ENCODE measurements at places on chromosomes 12 and 14.

GRCh38 chr12:109540526-109541412, 32.5 kb downstream of the MMAB start:
- DNase-seq, result no peak

- peak; percentile 86 for DNase-seq
These were observed 29.0 kb upstream of the LUM start for GRCh38 chr12:91140026-91140931.

DNA sequence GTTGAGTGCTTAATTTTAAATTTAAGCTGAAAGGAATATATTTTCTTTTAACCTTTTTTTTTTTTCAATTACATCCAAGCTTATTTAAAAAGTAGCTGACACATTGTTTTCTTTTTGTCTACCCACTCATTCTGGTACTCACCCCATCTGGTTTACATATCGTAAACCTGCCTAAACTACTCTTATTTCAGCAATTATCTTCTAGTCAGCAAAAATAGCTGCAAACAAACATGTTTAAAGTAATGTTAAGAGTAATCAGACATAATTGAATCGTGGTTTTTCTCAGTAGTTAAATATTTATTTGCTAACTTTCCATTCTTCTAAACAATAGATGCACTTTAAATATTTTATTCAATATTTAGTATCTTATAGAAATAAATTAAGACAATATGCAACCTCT, 492.7 kb upstream of the MGAT4C start:
- no peak for DNase-seq

GRCh38 chr12:7005311-7005710, 13.0 kb downstream of the LPCAT3 start:
- no peak for DNase-seq

GRCh38 chr12:57693317-57693658, 644 bp upstream of the OS9 start:
- no peak for DNase-seq

DNA sequence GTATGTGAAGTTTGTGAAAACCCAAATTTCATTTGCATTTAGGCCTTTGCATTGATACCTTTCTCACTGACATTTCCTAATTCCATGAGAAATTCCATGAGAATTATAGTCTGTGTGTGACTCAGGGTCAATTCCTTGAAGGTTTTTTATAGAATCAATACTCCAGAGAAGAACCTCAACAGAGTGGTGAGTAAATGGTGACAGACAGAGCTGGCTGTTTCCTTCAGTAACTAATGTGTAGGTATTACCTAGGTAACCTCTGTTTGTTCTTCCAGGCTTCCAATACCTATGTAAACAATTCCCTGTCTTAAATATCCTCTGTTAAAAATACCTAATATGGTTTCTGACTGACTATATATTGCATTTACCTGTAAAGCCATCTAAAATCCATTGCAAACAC, 117.0 kb downstream of the TTC8 start:
- DNase-seq, result no peak

DNA sequence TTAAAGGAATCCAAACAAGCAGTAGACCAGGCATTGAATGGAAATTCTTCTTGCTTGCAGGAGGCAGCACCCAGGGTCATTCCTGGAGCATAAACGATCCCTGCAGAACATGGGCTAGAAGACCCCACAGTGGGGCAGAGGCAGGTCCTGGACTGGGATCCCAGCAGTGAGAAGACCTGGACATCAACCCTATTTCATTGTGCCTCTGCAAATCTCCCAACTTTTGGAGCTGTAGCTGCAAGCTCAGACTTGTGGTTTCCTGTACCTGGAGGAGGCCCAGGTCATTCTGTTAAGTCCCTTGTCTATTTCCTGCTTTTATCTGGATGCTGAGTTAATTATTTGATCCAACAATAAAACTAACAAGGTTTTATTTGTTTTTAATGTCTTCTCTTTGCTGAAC, 61.7 kb downstream of the CALM1 start:
- DNase-seq, result no peak

- DNase-seq, result no peak
These were observed 41.7 kb downstream of the RASSF9 start for GRCh38 chr12:85794531-85794930.

DNA sequence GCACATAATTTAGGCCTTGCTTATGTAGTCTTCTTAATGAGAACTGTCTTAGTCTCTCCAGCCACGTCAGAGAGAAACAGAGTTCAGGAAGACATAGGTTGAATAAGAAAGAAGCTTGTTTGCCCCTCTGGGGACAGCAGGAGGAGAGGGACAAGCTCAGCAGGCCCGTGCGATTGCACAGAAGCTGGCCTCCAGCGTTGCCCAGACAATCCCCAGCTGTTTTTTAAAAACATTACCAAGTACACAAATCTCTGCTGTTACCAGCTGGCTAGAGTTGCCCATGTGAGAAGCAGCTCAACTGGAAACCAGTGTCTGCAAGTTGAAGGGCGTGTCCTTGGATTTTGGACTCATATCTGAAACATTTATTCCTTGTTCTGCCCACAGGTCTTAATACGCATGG, 232.6 kb downstream of the EFCAB11 start:
- DNase-seq, result no peak

- DNase-seq, result no peak
These were observed 40.3 kb upstream of the RCOR1 start for GRCh38 chr14:102551995-102552705.

DNA sequence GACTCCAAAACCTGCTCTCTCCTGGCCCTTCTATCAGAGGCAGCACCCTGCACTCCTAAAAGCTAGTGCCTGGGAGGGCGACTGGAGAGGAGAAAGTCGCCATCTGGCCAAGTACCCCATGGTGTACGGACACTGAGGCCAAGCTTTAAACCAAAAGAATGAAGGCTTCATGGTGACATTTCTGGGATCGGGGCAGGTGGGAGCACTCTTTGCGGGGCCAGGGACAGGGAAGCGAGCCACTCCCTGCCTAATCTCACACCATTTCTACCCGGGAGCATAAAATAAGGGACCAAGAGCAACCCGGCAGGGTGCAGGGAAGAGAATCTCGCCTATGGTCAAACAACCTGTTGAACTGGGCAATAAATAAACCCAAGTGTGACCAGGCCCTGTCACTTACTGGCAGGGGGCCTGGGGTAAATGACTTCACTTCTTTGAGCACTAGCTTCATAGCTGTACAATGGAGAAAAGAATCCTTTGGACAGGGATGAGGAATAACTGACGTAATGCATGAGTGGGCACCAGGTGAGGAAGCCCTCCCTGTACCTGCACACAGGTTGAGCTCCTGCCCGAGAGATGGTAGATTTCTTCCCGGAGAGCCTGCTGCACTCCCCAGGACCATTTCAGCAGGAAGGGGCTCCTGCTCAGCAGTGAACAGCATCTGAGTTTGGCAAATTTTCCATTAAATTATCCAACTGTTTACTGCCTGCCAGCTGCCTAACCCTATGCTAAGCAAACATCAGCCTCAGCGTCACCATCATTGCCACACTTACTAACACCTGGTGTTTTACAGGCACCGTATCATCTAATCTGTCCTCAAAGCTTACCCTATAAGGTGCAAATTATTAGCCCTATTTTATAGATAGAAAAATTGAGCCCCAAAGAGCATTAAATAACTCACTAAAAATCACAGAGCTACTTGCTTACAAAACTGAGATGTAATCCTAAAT, 2.0 kb downstream of the SERPINA1 start:
- no peak for DNase-seq

- DNase-seq, result no peak
These were observed 28.2 kb downstream of the DACT1 start for GRCh38 chr14:58665773-58666500.

GRCh38 chr14:65332141-65332871, 80.2 kb upstream of the FUT8 start:
- no peak for DNase-seq

GRCh38 chr12:123767613-123768012, 5.5 kb downstream of the DNAH10 start:
- no peak for DNase-seq

DNA sequence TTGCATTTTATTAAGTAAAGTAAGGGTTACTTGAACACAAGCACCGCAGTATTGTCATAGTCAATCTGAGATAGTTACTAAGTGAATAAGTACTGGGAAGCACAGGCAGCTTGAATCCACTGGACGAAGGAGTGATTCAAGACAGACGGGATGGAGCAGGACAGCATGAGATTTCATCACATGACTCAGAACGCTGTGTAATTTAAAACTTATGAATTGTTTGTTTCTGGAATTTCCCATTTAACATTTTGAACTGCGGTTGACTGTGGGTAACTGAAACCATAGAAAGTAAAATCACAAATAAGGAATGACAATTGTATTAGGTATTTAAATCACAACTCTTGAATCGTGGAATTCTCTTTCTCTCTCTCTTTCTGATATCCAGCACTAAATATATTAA, 1630.4 kb upstream of the SEL1L start:
- DNase-seq, result peak; percentile 68

DNA sequence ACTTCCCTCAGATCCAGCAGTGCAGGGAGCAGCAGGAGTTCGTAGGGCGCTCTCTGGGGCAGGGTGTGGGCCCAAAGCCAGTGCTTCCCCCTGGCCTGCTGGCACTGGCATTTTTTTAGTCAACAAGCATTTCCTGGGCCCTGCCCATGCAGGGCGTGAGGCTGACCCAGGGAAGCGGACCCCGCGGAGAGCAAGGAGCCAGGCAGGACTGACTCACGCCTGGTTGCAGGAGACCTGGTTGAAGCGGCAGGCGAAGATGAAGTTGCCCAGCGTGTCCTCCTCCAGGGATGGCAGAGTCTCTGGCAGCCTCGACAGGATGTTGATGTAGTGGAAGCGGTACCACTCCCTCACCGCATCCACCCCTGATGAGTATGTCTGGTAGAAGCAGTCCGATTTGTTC, 13.5 kb downstream of the SCNN1A start:
- no peak for DNase-seq

DNA sequence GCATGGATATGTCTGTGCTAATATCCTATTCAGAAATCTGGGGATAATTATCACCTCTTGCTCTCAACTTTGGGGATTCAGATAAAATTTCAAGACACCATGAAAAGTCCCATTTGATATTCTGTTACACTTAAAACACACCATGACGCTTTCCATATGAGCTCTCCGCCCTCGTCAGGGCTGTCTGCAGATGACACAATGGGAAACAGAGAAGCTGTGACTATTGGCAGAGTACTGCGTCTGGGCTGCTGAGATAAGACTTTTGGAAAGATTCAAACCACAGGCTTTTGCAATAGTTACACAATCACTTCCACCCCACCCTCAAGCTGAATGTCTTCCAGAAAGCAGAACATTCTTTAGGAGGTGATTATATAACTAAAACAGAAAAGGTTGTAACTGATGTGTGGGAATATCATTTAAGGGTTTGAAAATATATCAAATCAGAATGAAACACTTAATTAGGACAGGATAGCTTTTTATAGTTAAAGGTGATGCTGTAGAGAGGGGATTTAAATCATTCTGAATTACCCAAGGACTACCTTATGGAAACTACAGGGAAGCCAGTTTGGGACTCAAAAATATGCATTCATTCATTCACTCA, 75.3 kb upstream of the TMPO start:
- DNase-seq, result peak; percentile 83

DNA sequence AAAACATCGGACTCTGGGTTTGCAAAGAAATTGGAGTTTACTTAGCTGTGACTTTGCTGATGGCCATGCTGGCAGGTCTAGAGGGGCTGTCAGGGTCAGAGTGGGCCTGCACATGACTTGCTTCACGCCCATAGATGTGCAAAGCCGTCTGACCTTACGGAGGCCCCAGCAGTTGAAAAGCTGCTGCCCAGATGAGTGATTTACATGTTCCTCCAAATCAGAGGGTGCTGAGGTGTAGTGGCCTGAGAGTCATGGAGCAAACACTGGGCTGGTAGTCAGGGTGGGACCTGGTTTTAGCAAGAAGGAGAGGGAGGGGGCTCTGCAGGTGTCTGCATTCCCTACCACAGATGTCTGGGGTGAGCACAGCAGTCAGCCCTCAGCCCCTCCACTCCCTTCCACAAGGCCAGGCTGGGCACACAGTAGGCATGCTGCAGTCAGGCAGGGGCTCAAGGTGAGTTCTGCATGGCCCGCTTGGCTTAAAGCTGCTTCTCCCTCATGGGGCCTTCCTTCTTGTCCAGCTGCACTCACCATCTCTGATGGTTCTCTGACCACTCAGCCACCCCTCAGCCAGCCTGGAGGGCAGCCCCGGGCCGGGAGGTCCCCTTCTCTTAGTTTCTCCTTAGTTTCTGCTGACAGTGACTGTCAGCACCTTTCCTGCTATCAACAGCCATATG, 34.2 kb upstream of the EML1 start:
- no peak for DNase-seq

- no peak for DNase-seq
These were observed 64.3 kb downstream of the SLC16A7 start for GRCh38 chr12:59660148-59660547.

DNA sequence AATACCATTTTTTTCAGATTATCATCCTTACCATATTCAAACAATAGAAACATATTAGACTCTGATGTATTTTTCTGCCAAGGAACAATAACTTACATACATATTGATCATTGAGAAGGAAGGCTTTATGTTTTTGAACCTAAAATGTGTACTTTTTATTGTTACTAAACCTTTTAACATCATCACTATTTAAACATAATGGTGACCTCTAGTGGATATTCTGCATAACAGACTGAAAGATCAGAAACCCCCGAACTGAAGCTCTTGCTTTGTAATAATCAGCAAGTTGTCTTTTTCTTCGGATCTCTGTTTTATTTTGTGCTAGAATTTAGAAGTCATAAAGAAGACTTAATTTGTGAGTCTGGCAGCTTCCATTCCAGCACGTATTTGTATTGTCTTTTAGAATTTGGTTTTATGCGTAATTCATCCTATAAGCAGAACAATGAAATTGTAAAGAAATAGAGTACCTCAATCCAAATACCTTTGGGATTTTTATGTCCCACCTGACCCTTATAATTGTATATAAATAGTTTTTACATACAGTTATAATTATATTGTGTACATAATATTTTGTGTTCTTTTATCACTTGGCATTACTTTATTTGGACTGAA, 125.9 kb upstream of the ATF1 start:
- DNase-seq, result no peak

DNA sequence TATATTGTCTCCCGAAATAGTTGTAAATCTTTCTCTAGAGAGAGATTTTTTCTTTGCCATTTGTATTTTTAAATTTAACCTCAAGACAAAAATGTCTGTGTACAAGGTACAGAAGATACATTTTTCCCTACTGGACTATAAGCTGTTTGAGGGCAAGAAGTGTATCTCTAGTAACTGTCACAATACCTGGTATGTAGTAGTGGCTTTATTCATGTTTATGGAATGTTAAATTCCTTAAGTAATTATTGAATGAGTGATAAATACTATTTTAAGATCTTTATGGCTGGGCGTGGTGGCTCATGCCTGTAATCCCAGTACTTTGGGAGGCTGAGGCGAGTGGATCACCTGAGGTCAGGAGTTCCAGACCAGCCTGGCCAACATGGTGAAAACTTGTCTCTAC, 24.4 kb upstream of the CDK17 start:
- no peak for DNase-seq

DNA sequence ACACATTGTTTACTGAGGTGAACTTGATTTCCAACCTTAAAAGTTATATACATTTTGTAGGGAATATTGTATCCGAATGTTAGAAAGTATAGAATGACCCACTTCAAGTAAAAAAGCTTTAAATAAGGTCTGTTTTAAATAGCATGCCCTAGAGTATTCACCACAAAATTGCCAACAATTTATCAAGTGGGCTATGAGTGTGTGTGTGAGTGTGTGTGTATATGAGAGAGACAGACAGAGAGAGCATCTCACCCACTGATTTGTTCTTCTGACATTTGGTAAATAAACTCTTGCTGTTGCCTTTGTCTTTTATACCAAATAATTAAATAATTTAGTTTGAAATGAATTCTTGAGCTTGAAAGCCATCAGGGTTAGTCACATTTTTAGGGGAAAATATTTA, 29.8 kb upstream of the RAP1B start:
- no peak for DNase-seq

- DNase-seq, result no peak
These were observed 22.3 kb upstream of the TC2N start for GRCh38 chr14:91889477-91890211.

All from GM04503 (cell line).